ENCODE measurements at places on chromosomes 12 and 14.
A peak's percentile ranks its signal among the peaks of the same experiment; 100 is the strongest.

DNA sequence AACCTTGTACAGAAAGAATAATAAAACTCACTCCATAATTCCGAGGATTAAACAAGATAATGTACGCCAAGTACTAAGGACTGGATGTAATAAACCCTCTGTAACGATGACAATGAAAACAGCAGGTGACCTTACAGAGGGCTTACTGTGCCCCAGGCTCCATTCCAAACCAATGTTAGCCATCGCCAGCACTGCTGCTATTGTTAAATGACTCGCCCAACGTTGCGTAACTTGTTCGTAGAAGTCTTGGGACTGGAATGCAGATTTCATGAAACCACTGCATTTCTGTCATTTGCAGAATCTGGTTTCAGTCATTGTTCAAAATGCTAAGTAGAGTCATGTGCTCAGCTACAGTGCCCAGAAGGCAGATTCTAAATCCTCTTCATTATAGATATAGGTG is 728 bp upstream of the STON2 start:
- DNase-seq, result no peak

GRCh38 chr14:71415404-71415690 is 508.1 kb downstream of the PCNX1 start:
- DNase-seq, result no peak

DNA sequence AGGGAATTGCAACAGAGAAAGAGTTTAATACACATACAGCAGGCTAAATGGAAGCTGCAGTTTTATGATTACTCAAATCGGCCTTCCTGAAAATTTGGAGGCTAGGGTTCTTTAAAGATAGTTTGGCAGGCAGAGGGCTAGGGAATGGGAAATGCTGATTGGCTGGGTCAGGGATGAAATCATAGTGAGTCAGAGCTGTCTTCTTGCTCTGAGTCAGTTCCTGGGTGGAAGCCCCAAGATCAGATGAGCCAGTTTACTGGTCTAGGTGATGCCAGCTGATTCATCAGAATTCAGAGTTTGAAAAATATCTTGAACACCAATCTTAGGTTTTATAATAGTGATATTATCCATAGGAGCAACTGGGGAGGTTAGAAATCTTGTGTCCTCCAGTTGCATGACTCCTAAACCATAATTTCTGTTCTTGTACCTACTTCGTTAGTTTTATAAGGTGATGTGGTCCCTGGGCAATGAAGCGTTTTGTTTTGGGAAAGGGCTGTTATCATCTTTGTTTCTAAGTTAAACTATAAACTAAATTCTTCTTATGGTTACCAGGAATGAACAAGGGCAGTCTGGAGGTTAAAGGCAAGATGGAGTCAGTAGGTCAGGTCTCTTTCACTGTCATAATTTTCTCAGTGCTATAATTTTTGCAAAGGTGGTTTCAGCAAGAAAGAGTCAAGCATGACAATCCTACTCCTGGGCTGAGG is 257.8 kb upstream of the CCDC196 start:
- no peak for DNase-seq

- no peak for DNase-seq
These were observed 370.2 kb upstream of the E2F7 start for GRCh38 chr12:77435446-77436091.

- no peak for DNase-seq
These were observed 11.4 kb downstream of the DGLUCY start for GRCh38 chr14:91125271-91125660.

- no peak for DNase-seq
These were observed 82.8 kb upstream of the NEDD1 start for GRCh38 chr12:96824074-96824837.

DNA sequence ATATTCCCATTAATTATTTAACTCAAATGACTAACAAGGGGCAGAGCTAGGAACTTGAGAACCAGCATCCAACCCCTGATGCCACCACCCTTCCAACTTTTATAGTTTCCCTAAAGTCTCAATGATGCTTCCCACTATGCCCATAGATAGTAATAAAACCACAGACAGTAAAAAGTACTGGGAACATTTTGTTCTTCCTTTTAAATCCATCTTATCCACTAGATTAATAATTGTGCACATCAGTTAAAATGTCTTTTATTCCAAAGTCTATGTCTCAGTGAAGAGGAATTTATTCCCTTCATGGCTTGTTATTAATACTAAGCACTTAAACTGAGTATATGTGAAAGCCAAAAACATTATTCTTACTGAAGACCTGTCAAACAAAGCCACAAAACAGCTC is 45.8 kb downstream of the SINHCAF start:
- no peak for DNase-seq

- peak; percentile 85 for DNase-seq
These were observed 111.4 kb downstream of the EGLN3 start for GRCh38 chr14:33839193-33840076.

DNA sequence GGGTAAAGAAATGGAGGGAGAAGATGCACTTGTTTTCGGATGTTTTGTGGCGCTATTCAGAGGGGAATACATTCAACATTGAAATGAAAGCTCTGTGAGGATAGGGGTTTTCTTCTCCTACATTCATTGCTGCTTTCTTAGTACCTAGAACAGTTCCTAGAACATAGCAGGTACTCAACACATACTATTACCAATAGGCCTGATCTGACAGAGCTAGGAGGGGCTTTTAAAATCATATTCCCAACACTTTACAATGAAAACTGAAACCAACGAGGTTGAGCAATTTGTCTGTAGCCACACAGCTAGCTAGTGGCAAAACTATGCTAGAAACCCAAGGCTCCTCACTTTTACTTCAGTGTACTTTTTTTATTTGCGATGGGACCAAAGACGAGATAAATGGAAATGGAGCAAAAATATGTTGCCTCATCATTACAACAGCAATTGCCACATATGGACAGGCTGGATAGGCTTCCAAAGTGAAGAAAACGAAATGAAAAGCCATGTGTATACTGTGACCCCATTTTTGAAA is 23.1 kb upstream of the IL22 start:
- no peak for DNase-seq

DNA sequence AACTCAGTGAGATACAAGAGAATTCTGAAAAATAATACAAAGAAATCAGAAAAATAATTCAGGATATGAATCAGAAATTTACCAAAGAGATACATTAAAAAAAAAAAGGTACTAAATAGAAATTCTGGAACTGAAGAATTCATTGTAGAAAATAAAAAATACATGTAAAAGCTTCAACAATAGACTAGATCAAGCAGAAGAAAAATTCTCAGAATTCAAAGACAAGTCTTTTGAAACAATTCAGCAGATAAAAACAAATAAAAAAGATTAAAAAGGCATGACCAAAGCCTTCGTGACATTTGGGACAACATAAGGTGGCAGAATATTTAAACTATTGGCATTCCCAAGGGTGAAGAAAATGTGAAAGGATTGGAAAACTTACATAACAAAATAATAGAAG is 133.1 kb upstream of the CNOT2 start:
- DNase-seq, result no peak

GRCh38 chr14:55582746-55583145 is 2.7 kb downstream of the KTN1 start:
- DNase-seq, result no peak

DNA sequence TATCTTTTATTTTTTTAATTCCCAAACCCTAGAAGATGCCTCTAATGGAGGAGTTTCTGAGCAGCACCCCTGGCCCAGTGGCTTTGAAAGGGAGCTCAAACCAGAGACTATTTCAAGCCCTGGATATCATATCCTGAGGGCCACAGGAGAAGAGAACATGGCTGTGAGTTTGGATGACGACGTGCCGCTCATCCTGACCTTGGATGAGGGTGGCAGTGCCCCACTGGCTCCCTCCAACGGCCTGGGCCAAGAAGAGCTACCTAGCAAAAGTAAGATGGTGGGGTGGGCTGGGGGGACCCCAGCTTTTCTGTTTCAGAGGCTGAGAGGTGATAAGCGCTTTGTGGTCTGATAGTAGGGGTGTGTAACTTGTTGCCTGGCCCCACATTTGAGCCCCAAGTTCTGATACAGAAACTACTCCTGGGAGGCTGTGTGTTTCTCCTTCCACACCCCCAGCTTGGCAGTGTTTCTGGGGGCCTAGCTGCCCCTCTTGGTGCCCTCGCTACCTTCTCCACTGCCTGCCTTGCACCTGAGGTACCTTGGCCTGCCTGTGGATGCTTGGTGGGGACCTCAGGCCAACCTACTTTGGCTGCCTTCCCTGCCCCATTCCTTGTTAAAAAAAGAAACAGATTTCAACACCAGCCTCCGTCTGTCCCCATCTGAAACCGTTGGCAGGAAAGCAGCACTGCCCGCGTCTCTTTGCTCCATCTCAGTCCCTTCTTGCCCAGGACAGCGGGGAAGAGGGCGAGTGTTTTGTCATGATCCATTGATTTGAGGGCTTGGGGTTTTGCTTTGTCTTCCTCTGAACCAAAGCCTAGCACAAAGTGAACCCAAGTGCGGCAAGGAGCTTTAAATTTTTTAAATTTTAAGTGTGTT is 5.7 kb downstream of the TPCN1 start:
- no peak for DNase-seq

- no peak for DNase-seq
These were observed 137.0 kb downstream of the PIWIL1 start for GRCh38 chr12:130474599-130475269.

DNA sequence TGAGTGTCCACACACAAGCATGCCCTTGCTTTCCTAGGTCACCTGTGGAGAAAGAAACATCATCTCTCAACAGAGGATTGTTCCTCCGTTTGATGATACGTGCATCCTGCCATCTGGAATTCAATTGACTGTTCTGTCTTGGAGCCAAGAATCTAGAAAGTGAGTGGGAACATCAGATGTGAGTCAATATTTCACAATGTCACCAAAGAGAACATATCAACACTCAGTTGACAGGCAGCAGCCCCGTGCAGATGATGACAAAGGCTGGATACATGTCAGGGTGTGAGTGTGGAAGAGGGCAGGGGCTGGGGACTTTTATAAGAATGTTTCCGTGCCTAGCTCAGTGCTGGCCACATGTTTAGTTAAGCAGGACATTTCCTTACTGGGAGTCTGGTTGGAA is 76.1 kb downstream of the TBC1D30 start:
- DNase-seq, result no peak

- DNase-seq, result no peak
These were observed 50.5 kb downstream of the CRY1 start for GRCh38 chr12:107042801-107043200.

GRCh38 chr12:121575952-121576625 is 4.7 kb downstream of the KDM2B start:
- peak; percentile 48 for DNase-seq

- no peak for DNase-seq
These were observed 109.7 kb downstream of the EML1 start for GRCh38 chr14:99902925-99903324.

- DNase-seq, result no peak
These were observed 26.3 kb downstream of the HIP1R start for GRCh38 chr12:122861587-122861970.

DNA sequence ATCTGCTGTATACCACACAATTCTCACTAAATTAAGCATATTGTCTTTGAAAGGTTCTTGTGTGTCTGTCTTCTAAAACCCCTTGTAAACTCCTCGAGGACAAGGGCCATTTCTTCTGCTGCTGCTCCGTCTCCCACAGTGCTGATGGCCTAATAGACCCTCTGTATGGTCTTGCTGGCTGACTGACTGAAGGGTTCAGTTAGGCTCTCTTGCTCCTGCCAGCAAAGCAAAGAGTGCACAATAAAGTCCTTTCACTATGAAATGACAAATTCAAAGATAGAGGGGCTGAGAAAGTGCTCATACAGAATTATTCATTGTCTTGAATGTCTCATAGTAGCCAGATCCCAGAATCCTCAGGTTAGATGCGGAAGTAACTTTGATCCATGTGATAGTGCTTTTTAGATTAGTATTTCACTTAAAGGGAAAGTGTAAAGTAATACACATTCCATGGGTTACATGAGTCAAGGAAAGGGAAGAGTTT is 14.2 kb upstream of the RIOX1 start:
- DNase-seq, result peak; percentile 28

DNA sequence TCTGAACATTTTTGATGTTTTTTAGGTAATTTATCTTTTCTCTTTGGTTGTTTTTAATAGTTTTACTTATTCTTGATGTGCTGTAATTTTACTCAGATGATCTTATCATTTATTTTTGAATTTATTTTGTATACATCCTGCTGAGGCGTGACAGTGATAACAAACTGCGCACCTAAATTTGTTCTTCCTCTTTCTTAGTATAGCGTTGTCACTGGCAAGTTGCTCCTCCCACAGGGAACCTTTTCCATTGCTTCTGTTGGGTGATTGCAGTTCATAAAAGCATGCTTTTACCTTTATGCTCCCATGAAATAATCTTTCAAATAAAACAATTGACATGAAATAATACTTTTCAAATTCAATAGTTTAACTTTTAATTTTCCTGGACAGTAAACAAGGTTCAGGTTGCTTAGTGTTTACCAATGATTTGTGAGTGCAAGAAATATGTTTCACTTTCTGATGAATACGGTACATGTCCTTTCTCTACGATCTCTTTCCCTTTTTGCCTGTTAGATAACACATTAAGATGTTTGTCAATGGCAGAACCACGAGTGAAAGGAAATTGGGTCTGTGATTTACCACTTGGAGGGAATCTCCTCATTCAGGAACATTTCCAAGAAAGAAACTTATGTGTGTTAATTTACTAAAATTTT is 223.3 kb downstream of the CCDC91 start:
- DNase-seq, result no peak

GRCh38 chr14:29205658-29206057 is 439.1 kb downstream of the FOXG1 start:
- no peak for DNase-seq

DNA sequence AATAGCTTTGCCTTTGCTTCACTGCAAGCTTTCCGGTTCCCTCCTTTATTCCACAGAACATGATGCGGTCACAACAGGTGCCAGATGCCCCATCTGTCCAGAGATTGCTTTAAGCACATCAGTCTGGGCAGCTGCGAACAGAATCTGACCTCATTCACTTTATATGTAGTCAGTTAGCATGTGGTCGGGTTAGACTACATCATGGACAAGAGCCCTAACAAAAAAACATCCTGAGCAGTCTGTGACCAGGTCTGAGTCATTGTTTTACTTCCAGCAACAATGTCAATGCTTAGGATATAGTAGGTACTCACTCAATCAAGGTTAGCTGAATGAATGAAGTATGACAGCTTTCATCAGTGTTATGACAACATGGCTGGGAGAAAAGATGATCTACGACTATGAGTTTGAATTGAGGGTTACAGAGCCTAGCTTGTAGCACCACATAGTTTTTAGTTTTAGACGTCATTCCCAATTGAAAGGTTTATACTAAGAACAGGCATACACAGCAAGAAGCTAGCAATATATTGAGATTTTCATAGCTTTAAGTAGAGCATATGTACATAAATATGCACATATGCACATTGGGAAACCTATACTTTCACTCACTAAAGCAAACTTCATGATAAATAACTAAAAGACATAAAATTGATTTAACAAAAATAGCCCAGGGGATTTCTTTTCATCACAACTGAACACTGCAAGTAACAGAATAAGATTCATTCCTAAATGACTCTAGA is 64.2 kb upstream of the TMCC3 start:
- DNase-seq, result peak; percentile 75

GRCh38 chr12:80590085-80590484 is 117.3 kb upstream of the MYF6 start:
- DNase-seq, result no peak

- no peak for DNase-seq
These were observed 101.5 kb downstream of the ELK3 start for GRCh38 chr12:96295532-96296160.

GRCh38 chr12:6724409-6724797 is 557 bp downstream of the COPS7A start:
- DNase-seq, result peak; percentile 68

- peak; percentile 80 for DNase-seq
These were observed 2.3 kb upstream of the DUSP6 start for GRCh38 chr12:89354612-89355067.

GRCh38 chr14:102457509-102457908 is 52.1 kb downstream of the ANKRD9 start:
- DNase-seq, result no peak

Data from eye (tissue), 1 donor.